ENCODE measurements at places on chromosomes 2 and 18.

DNA sequence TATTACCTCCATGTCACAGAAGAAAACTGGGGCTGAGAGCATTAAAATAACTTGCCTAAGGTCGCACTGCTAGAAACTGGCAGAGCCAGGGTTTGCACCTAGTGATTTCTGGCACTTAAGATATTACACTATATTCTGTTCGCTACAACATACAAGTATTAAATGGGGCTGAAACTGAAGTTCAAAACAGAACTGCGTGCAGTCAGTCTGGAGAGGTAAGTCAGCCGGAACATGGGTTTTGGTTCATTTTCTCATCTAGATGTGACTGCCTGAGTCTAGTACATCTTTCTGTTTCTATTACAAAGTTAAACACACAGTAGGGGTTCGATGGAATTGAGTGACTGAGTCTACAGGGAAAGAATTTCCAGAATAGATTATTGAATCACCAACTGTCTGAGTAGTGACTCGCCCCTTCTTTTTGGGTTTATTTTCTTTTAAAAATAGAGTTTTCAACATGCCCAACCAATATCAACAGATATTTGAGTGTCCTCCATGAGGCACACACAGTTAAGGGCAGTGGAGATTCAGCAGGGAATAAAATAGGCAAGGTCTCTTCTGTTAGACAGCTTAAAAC, 150.8 kb downstream of the RNF152 start:
- no peak for DNase-seq

- DNase-seq, result no peak
These were observed 4.4 kb upstream of the KCNIP3 start for GRCh38 chr2:95292623-95293260.

GRCh38 chr2:31008561-31009114, 129.6 kb downstream of the GALNT14 start:
- DNase-seq, result no peak

DNA sequence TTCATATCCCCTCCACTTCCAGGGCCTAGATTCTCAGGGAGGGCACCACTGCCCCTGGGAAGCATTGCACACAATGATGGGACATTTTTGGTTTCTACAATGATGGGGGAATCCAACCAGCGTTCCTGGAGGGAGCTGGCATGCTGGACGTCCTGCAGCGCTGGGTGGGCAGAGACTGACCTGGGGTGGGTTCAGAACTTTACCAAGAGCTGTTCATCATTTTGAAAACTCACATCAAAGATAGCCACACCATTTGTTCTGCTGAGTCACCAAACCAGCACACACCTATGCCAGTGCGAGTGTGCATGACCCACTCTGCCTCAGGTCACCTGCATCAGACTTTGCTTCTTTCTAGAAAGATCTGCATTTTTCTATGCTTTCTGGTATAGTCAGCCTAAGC, 14.1 kb upstream of the ARMC9 start:
- DNase-seq, result no peak

DNA sequence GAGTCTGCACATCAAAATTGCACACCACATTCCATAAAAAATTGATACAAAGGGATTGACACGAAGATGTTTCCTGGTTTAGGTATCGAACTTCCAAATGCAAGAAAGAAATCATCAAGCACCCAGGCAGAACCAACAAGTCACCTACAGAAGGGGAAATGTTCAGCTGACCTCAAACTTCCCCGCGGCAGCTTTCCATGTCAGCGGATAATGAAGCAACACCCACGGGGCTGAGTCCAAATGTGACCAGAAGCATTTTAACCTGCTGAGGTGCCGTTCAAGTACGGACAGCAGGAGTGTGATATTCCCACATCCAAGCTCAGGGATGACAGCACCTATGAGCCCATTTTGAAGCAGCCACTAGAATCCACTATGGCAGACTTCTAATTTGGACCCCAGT, 124.9 kb downstream of the GALNT14 start:
- DNase-seq, result no peak

GRCh38 chr2:231364961-231365810, 30.3 kb upstream of the B3GNT7 start:
- DNase-seq, result peak; percentile 60

DNA sequence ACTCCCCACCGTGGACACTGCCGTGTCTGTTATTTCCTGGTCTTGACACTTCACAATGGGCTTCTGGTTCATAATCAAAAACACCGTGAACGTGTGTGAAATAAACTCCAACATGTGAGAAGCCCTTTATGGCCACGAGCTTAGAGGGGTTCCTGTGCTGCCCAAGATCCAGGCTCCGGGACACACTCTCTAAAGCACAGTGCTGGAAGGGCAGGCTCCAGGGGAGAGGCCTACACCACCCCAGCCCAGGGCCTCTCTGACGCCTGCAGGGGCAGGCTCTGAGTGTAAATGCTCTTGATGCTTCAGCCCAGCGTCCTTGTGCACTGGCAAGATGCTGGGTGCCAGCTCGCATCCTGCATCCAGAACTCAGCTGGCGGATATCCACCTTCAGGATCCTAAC, 13.7 kb downstream of the CHST10 start:
- no peak for DNase-seq

- peak; percentile 62 for DNase-seq
These were observed 10.8 kb downstream of the SPDYA start for GRCh38 chr2:28821295-28821958.

DNA sequence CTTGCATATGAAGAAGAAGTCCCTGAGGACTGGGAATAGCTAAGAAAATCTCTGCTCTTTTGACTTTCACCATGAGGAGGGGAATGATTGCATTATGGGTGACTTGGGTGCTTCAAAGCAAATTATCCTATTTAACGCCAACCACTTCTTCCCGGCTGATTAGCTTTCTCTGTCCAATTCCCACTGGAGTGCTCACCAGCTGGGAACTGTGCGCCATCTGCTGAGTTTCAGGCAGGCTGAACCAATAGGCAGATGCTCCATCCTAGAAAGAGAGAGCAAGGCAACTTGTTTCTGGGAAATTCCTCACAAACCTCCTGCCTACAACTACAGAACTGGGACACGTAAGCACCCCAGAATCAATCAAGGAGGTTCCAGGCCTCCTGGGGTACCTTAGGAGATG, 49.4 kb downstream of the POLE4 start:
- DNase-seq, result peak; percentile 81

- no peak for DNase-seq
These were observed 134.1 kb downstream of the FMNL2 start for GRCh38 chr2:152468899-152469692.

All from WERI-Rb-1 (cell line).